ENCODE measurements at places on chromosomes 12 and 14. TPM values are rescaled to one million over a fixed set of nuclear protein-coding genes. Genes with fewer than 3 reads are reported as not detected.

The SLC7A7 gene
- 1.1 TPM for total RNA-seq

The KRT82 gene
- total RNA-seq: not detected

The DPF3 gene
- total RNA-seq: 0.24 TPM

The ZNF605 gene
- total RNA-seq: 17.5 TPM

The CCNB1IP1 gene
- total RNA-seq: 26.4 TPM

The CRIP2 gene
- 55.4 TPM for total RNA-seq

The CCDC38 gene
- not detected for total RNA-seq

The CEBPE gene
- 1.7 TPM for total RNA-seq

The AQP6 gene
- not detected for total RNA-seq

The NRL gene
- 4.3 TPM for total RNA-seq

The SVOP gene
- not detected for total RNA-seq

The LTBP2 gene
- total RNA-seq: 1.1 TPM

The CCDC197 gene
- 0.38 TPM for total RNA-seq

The NAV3 gene
- total RNA-seq: not detected

The GCN1 gene
- 90.6 TPM for total RNA-seq

The MAPK1IP1L gene
- 127 TPM for total RNA-seq

The FSCB gene
- not detected for total RNA-seq

The KLHL33 gene
- total RNA-seq: 0.19 TPM

The GPR65 gene
- 18.4 TPM for total RNA-seq

The KLRD1 gene
- total RNA-seq: 82.5 TPM

The KRT86 gene
- 1.8 TPM for total RNA-seq

The OTX2 gene
- total RNA-seq: not detected

The GON7 gene
- total RNA-seq: 17.4 TPM

The ANKRD33 gene
- not detected for total RNA-seq

The TMPRSS12 gene
- total RNA-seq: not detected

The NUAK1 gene
- total RNA-seq: 0.08 TPM

The RGS6 gene
- not detected for total RNA-seq

The NACA gene
- 1,052 TPM for total RNA-seq

The FBLN5 gene
- total RNA-seq: 5.1 TPM

The VRTN gene
- not detected for total RNA-seq

The PLA2G1B gene
- 1.5 TPM for total RNA-seq

The SERPINA12 gene
- total RNA-seq: not detected

The SERPINA10 gene
- total RNA-seq: not detected

The NEUROD4 gene
- not detected for total RNA-seq

The KRT77 gene
- 0.13 TPM for total RNA-seq

The PZP gene
- total RNA-seq: not detected

The PPP4R3A gene
- 167 TPM for total RNA-seq

The CRIP1 gene
- 103 TPM for total RNA-seq

The L2HGDH gene
- 5.2 TPM for total RNA-seq

The SERPINA9 gene
- total RNA-seq: not detected

The AGAP2 gene
- total RNA-seq: 63.5 TPM

Measured in naive thymus-derived CD4-positive, alpha-beta T cell (primary cell).